ENCODE measurements at places on chromosomes 12 and 14.

GRCh38 chr14:85481471-85481870 lies 48.5 kb upstream of the FLRT2 start:
- DNase-seq, result no peak

GRCh38 chr12:13253966-13254760 lies 57.6 kb downstream of the EMP1 start:
- no peak for DNase-seq

GRCh38 chr12:57452937-57453509 lies 2.1 kb upstream of the INHBE start:
- DNase-seq, result peak; percentile 81

GRCh38 chr12:24482044-24482443 lies 466.9 kb downstream of the BCAT1 start:
- DNase-seq, result no peak

GRCh38 chr12:15356951-15357364 lies 34.6 kb downstream of the PTPRO start:
- DNase-seq, result no peak

DNA sequence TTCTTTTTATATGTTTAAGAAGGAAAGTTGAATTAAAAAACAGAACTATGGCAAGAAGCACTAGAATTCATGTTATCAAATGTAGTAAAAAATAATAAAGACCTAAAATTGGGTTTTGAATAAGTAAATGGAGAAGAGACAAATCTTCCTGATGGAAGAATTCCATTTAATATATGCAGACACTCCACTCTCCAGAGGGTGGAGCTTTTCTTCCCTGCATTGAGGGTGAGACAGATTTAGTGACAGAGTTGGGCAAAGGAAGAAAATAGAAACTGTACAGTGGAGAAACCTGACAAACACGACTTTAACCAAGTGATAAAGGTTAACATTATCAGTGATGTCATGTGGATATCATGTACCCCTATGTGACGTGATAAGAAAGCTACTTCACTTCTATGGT lies 217.6 kb downstream of the PRKD1 start:
- DNase-seq, result peak; percentile 51

DNA sequence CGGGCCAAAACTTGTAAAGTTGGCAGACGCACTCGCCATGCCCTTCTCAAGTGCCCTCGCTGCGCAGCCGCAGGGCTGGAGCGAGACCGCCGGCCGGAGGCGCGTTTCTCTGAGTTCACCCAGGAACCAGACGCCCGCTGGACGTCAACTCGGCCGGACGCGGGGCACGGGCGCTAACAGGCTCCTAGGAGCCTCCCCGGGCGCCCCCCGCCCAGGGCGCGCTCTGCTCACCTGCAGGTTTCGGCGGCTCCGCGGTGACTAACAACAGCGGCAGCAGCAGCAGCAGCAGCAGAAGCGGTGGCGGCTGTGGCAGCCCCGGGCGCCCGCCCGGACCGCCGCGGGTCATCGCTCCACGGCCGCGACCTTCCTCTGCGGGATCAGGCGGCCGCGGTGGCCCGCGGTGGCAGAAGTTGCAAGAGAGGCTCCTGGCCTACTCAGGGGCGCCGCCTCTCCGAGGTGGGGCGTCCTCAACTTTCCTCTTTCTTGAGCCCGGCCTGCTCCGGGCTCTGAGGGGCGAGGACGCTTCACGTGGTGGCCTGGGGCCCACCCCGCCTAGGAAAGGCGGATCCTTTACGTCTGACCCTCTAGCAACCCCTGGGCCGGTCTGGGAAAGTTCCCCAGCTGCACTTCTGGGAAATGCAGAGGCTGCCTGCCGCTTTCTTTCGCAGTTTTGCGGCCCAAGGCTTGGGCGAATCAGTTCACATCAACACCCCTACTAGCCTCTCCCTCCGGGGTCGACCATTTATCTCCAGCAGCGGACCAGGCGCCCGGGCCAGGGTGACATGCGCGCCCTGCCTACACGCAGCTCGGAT lies at the start of gene PLBD1:
Gene PLBD1, minus strand, starts transcription at position 533 of the 812 bp plus-strand sequence. Its CDS starts 187 bp downstream, at position 346.
- peak; percentile 86 for DNase-seq

- DNase-seq, result no peak
Observed at GRCh38 chr12:77983859-77984258, 153.2 kb downstream of the NAV3 start.

GRCh38 chr12:10182354-10183049 lies 3.7 kb downstream of the TMEM52B start:
- no peak for DNase-seq

DNA sequence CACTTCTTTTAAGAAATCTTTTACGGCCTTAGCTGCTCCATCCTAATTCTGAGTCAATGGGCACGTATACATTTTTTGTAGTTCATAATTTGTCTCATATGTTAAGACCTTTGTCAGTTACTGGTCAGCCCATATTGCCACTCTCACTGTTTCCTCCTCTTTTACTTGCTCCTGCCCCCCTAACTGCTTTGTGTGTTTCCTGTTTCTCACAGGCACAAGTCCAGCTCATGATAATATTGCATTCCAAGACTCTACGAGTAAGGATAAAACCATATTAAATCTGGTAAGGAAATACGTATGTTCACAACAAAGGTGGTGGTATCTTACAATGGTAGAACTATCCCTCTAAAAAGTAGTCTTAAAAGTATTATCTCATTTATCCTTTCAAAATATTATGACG lies 111.7 kb downstream of the DNAI7 start:
- no peak for DNase-seq

DNA sequence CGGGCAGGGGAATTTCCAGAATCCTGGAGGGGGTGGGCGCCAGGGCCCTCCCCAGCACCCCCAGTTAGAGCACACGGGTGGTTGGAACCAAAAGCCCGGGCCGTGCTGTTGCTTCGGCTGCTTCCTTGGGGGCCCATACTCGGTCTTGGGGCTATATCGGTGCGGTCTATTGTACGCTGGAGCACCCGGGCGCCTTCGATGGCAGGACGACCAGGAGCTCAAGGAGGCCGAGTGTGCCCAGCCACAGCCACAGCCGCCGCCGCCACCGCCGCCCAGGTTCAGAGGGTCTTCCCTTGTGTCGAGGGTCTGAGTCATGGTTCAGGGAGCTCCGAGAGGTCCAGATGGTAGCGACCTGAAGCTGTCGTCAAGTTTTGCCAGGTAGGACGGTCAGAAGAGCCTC lies 548 bp downstream of the CCER1 start:
- no peak for DNase-seq

DNA sequence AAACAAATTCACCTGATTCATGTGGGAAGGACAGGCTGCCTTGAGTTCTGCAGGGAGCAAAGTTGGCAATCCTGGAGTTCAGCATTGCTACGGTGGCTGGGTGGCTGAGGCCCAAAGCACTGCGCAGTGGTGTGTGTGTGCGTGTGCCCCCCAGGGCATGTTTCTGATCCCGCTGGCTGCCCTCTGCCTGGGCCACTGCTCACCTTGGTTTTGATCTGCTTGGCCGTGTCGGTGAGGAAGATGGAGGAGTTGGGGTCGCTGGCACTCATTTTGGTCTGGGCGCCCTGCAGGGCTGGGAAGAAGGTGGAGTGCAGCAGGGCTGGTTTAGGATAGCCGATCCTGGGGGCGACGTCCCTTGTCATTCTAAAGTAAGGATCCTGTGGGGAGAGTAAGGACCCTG lies 19.1 kb downstream of the SLC25A47 start:
- DNase-seq, result no peak

DNA sequence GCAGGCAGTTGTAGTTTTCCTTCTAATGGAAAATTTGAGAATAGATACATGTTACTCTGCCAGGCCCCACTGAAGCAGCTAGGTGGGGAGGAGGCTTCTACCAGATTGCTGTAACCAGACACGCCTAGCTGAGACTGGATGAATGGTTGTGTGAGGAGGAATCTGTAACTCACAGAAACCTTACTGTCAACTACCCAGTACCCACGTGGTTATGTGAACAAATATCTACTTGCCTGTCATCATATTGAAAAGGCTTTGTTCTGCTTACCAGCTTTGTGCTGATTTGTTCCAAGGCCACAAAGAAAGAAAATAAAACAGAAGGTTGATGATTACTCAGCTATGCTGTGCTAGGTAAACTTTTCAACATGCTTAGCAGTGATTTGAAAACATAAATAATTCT lies 167.2 kb downstream of the CAPZA3 start:
- DNase-seq, result no peak

DNA sequence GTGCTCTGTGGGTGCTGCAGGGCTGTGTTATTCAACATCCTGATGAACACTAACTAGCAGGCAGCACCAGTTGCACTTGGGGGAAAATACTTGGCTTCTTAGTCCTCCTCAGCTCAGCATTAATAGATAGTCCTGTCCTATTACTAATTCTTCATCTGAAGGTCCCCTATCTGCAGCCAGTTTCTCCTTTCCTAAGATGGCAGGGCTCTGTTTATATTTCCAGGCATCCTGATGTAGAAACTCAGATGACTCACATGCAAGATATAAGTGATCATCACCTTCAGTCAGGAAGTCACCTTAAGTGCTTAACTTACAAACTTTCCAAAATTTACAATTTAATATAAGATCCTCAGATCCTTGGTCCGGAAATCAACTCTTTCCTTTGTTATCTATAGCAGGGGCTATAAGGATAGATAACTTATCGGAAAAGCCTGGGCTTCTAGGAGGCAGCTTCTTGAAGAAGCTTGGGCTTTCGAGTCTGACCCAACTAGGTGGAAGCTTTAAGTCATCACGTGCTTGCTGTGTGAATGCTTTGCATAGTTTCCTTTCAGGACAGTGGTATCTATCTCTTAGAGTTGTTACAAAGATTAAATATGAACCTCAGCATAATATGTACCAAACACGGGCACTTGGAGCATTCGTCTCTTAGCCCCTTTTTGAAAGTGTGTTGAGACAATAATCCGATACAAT lies 181.0 kb upstream of the GRIP1 start:
- no peak for DNase-seq

GRCh38 chr12:115569345-115570068 lies 708.0 kb downstream of the MED13L start:
- no peak for DNase-seq

DNA sequence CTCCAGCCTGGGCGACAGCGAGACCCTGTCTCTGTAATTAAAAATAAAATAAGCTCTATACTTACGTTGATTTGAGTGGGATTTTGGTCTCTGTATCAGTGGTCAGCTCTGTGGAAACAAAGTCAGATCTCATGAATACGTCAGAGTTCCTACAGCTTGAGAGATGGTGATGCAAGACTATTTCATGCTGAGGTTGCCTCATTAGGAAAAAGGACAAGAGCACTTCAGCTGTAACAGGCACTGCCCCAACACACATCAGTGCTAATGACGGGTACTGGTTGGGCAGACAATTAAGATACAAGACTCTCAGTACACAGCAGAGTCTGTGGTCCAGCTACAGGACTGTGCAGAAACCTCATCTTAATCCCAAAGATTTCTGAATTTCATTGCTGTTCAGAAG lies 246.4 kb upstream of the AMIGO2 start:
- no peak for DNase-seq

DNA sequence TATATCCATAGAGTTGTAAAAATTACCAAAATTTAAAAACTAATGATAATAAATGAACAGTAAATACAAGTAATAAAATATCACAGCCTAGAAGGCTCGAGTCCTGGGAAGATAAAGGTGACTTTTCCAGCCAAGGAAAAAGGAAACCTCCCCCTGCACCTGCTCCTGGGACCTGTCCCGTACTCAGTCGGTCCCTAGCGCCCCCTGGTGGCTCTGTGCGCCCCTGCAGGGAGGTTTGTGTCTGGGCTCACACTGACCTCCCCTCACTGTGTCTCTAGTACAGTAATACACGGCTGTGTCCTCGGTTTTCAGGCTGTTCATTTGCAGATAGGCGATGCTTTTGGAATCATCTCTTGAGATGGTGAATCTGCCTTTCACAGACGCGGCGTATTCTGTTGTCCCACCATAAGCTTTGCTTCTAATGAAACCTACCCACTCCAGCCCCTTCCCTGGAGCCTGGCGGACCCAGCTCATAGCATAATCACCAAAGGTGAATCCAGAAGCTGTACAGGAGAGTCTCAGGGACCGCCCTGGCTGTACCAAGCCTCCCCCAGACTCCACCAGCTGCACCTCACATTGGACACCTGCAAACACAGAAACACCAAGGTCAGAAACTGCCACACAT lies 1030.4 kb downstream of the TMEM121 start:
- DNase-seq, result peak; percentile 55

GRCh38 chr14:53161758-53162435 lies 8.8 kb upstream of the DDHD1 start:
- DNase-seq, result no peak

DNA sequence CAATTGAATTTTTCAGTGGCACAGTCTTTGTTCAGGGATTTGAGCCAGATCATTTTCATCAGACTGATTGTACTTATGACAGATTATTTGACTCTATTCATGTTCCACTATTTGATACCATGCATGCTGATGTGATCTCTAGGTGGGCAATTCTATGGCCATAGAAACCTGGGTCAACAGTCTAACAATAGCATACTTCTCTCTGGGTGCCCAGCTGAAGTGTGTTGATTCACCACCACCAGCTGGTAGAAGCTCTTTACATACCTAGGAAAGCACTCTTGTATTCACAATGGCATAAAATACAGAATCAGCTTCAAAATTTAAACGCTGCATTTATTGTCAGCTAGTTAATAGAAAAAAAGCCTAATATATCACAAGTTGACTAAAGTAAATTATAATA lies 90.2 kb upstream of the TMTC2 start:
- DNase-seq, result no peak

GRCh38 chr12:30219047-30219446 lies 435.3 kb upstream of the TMTC1 start:
- no peak for DNase-seq

- no peak for DNase-seq
Observed at GRCh38 chr12:25208554-25208953, 13.5 kb downstream of the ETFRF1 start.

DNA sequence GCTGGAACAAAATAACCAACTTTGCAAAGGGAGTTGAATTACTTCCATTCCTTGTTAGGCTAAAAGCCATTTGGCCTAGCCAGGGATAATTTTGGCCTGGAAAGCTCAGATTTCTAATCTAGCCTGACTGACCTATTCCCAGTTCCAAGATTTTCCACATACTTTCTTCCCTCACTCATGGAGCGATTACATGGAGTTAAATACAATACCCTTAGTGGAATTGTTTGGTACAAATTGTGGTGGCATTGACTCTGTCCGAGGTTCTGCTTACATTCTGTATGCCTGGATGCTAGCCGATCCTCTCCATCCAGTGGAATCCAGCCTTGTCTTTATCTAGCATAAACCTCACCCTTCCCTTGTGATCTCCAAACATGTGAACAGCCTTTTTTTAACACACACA lies 965.1 kb downstream of the DIO2 start:
- no peak for DNase-seq

DNA sequence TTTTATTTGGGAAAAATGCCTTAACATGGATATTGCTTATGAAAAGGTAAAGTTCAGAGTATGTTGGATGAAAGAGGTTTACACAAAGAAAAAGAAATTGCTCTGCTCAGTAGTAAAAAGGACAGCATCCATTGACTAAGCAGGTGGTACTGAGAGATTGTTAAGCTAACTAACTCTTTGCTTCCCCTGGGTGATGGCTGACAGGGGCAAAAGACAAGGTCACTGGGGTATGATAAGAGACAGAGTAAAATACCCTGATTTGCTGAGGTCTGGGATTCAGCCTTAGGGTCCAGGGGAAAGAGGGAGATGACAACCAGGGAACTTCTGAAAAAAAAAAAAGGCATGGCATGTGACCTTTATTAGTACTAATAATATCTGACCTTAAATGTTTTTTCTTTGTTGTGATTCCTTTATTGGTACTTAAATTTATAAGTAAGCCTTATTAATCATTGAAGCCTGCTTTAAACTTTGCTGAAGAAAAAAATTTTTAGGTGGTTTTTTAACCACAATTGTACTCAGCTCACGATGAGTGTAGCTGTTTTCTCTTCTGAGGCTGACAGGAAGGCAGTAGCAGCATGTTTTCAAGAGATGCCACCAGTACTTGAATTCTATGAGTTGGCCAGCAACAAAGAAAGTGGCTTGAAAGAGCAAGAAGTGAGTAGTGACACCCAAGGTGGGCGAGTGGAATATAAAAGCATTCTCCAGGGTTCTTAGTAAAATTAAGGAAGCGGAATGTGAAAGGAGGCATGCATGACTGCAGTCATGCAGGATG lies 43.7 kb upstream of the KITLG start:
- DNase-seq, result no peak
